Activated CD8-positive, alpha-beta memory T cell treated with anti-CD3 and anti-CD28 coated beads for 1 hour (primary cell): ENCODE measurements at places on chromosomes 7 and 10.

- no peak for DNase-seq
Measured at GRCh38 chr10:95422233-95422632, 131.4 kb upstream of the PDLIM1 start.

DNA sequence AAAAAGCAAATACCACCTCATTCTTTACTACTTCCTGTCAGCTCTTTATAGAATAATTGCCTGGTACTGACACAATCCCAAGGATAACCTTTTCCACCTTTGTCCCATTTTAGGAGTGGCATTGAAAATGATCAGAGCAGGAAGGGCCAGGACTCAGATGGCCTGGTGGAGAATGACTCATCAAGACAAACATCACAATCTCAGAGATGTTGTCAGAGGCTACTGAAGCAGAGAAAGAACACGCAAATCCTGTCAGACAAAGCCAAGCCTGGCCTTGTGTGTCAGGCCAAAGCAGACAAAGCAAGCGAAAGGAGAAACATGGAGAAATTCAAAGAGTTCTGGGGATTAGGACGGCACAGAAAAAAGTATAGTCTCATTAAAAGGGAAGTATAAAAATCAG is 40.9 kb downstream of the NSUN6 start:
- no peak for DNase-seq

GRCh38 chr7:146698995-146699610 is 582.5 kb downstream of the CNTNAP2 start:
- no peak for DNase-seq

DNA sequence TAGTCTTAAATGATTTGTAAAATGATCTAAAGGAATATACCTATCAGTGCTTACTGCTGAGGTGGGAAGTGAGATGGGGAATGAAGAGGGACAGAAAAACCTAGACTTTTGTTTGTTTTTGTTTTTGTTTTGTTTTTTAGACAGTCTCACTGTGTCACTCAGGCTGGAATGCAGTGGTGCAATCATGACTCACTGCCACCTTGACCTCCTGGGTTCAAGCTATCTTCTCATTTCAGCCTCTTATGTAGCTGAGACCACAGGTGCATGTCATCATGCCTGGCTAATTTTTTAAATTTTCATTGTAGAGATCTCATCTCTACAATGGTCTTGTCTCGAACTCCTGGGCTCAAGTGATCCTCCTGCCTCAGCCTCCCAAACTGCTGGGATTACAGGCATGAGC is 116.4 kb upstream of the SEM1 start:
- no peak for DNase-seq
